ENCODE measurements at places on chromosomes 3 and 15. TPM values are rescaled to one million over a fixed set of nuclear protein-coding genes. Genes with fewer than 3 reads are reported as not detected.

- no peak overlapping the region for H3K4me3 ChIP-seq
- peaks cover 6% of the 10 kb centered on the region for H3K36me3 ChIP-seq
- no peak for DNase-seq
- 0 out of 2 replicates have a peak overlapping the region, but pooled peaks have one; percentile 10 for H3K27ac ChIP-seq
- H3K27me3 ChIP-seq, result no peaks in the 10 kb centered on the region
Measured at GRCh38 chr15:35495080-35495479, 50.9 kb downstream of the DPH6 start.

TGFBR2 gene
- 9.6 TPM for total RNA-seq

GRCh38 chr3:100002599-100003350 is 111.5 kb downstream of the FILIP1L start:
- no peak for DNase-seq
- no peaks in the 10 kb centered on the region for H3K36me3 ChIP-seq
- peaks cover 35% of the 10 kb centered on the region for H3K4me1 ChIP-seq
- H3K4me3 ChIP-seq, result no peak overlapping the region

GOLGA8M gene
- total RNA-seq, result 0.39 TPM

DNA sequence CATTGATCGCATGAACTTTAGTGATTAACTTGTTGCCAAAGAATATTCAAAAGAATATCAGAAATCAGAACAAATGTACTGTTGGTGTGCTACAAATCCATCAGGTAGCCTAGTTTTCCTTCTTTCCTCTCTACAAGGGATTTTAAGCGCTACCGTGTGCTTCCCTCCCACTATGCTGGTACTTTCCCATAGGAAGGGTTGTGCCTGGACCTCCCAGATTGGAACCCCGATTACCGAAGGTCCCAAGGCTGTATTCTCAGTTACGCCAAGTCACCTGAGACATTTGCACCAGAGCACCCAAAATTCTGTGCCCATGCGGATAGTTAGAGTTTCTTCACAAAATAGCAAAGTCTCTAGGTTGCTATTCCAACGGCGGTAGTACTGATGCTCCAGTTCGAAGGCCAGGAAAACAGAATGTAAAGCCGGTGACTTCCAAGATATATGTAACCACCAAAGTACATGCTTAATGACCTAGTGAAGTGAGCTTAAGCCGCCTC is 23.4 kb upstream of the GATM start:
- peak overlapping the region; percentile 68 for H3K27ac ChIP-seq
- H3K4me3 ChIP-seq, result peak overlapping the region; percentile 95
- DNase-seq, result no peak
- peaks cover 11% of the 10 kb centered on the region for H3K36me3 ChIP-seq
- H3K4me1 ChIP-seq, result peaks cover 18% of the 10 kb centered on the region

DNA sequence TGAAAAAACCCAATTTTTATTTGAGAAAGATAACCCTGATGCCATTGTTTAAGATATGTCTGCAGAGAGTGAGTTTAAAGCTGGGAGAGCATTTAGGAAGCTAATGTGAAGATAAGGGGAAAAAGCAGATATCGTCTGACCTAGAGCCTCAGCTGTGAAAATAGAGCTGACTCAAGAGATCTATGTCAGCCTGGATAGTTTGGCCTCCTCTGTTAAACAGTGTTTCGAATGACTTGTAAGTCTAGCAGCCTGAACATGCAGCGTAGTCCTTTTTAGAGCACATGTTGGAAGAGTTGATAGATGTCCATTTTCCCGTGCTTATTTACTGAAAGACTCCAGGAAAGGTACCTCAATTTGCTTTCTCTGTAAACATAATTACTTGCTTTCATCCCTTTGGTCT is 48.1 kb downstream of the ALCAM start:
- H3K4me3 ChIP-seq, result no peak overlapping the region
- no peaks in the 10 kb centered on the region for H3K36me3 ChIP-seq
- H3K27me3 ChIP-seq, result no peaks in the 10 kb centered on the region
- no peak overlapping the region for H3K27ac ChIP-seq
- no peak for DNase-seq
- H3K4me1 ChIP-seq, result 0 out of 2 replicates have a peak, but pooled peaks cover 5% of the 10 kb centered on the region

GRCh38 chr3:197718891-197719290 is 17.8 kb downstream of the RUBCN start:
- no peak overlapping the region for H3K4me3 ChIP-seq
- H3K36me3 ChIP-seq, result peaks cover 32% of the 10 kb centered on the region
- H3K27me3 ChIP-seq, result no peaks in the 10 kb centered on the region
- no peaks in the 10 kb centered on the region for H3K4me1 ChIP-seq
- no peak overlapping the region for H3K27ac ChIP-seq
- no peak for DNase-seq

FES gene
- total RNA-seq, result 9.7 TPM

- H3K27ac ChIP-seq, result no peak overlapping the region
- DNase-seq, result no peak
- H3K4me1 ChIP-seq, result peaks cover 21% of the 10 kb centered on the region
- H3K36me3 ChIP-seq, result no peaks in the 10 kb centered on the region
- no peaks in the 10 kb centered on the region for H3K27me3 ChIP-seq
- no peak overlapping the region for H3K4me3 ChIP-seq
Measured at GRCh38 chr3:100105501-100105900, 8.8 kb downstream of the FILIP1L start.

- DNase-seq, result no peak
- H3K27me3 ChIP-seq, result peaks cover 4% of the 10 kb centered on the region
- H3K27ac ChIP-seq, result no peak overlapping the region
- no peak overlapping the region for H3K4me3 ChIP-seq
- peaks cover 6% of the 10 kb centered on the region for H3K36me3 ChIP-seq
Measured at GRCh38 chr3:94431876-94432570, 369.2 kb downstream of the NSUN3 start.

GRCh38 chr3:99548674-99549073 is 89.7 kb upstream of the COL8A1 start:
- no peak for DNase-seq
- no peaks in the 10 kb centered on the region for H3K4me1 ChIP-seq
- H3K27me3 ChIP-seq, result no peaks in the 10 kb centered on the region
- no peaks in the 10 kb centered on the region for H3K36me3 ChIP-seq
- H3K27ac ChIP-seq, result no peak overlapping the region

GRAMD2A gene
- 1.9 TPM for total RNA-seq

BCL2A1 gene
- total RNA-seq, result 0.25 TPM

DNA sequence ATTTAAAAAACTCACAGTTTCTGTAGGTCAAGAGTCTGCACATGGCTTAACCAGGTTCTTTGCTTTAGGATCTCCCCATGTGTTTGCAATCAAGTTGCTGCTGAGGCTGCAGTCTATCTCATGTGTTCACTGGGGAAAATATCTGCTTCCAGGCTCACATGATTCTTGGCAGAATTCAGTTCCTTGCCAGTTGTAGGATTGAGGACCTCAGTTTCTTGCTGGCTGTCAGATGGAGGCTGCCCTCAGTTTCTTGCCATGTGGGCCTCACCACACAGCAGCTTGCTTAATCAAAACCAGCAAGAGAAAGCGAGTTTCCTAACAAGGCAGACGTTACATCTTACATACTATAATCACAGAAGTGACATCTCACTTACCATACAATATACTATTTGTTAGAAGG is 10.0 kb upstream of the TBC1D5 start:
- no peaks in the 10 kb centered on the region for H3K4me1 ChIP-seq
- H3K36me3 ChIP-seq, result no peaks in the 10 kb centered on the region
- no peaks in the 10 kb centered on the region for H3K27me3 ChIP-seq
- H3K27ac ChIP-seq, result no peak overlapping the region
- no peak for DNase-seq

DNA sequence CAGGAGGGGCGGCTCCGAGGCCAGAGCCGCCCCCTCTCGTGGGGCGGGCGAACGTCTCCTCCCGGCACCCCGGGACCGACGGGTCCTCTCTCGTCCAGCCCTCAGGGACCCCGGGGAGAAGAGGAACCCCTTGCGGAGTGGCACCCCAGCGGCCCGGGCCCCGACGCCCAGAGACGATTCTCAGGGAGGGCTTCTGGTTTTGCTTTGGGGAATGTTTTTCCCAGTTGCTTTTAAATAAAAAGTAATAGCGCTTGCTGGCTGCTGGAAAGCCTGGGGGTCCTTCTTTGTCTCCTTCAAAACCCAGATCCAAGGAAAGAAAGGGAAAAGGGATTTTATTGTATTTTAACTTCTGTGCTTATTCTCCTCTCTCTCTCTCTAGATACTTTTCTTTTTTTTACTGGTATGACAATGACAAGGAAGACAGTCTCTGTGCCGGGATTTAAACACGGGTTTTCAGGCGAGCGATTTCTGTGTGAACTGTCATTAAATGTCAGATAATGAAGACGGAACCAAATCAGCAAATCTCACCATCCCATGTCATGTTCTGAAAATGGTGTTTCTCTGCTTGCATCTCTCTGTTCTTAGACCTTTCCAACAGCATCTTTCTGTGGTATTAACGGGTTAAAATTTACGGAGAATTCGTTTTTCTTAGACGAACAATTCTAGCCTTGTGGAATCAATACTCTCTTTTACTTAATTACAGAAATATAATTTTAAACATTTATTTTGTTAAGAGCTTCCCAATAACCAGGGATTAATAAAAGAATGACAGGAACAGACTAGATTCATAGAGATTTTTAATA is 530 bp upstream of the PCOLCE2 start:
- no peaks in the 10 kb centered on the region for H3K36me3 ChIP-seq
- H3K27me3 ChIP-seq, result peaks cover 21% of the 10 kb centered on the region
- H3K4me3 ChIP-seq, result peak overlapping the region; percentile 78

GRCh38 chr3:966341-966740 is 126.5 kb upstream of the CNTN6 start:
- no peak for DNase-seq
- peaks cover 8% of the 10 kb centered on the region for H3K27me3 ChIP-seq
- H3K27ac ChIP-seq, result no peak overlapping the region
- H3K36me3 ChIP-seq, result peaks cover 79% of the 10 kb centered on the region

DNA sequence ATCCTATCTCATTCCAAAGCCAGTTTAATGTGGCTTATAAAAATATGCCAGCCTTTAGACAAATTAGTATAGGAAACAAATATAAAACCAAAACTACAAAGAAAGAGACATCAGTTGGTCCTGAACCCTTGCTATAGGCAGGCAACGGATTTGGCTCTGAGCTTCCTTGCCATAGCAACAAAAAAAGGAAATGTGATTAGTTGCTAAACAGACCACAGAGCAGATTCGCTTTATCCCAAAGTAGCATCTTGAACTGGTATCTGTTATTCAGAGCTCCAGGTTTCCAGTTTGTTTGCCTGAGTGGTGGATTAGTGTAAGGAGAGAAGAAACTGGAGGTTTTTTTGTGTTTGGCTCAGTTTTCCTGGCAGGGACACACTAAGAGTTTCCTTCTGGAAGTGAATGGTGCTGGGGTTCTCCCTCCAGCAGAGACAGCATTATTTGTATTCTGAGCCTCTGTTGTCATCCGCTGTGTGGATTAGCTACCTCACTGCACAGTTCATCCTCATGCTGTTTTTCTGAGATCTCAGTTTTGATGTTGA is 44.1 kb downstream of the CHST2 start:
- no peak overlapping the region for H3K27ac ChIP-seq
- H3K27me3 ChIP-seq, result no peaks in the 10 kb centered on the region
- H3K36me3 ChIP-seq, result no peaks in the 10 kb centered on the region
- DNase-seq, result no peak
- H3K4me3 ChIP-seq, result no peak overlapping the region

GRCh38 chr3:111585217-111585616 is 9.9 kb downstream of the ZBED2 start:
- no peak overlapping the region for H3K27ac ChIP-seq
- DNase-seq, result no peak
- H3K4me3 ChIP-seq, result no peak overlapping the region
- H3K4me1 ChIP-seq, result 0 out of 2 replicates have a peak, but pooled peaks cover 2% of the 10 kb centered on the region

POPDC2 gene
- 0.53 TPM for total RNA-seq

GRCh38 chr3:71271596-71271995 is 311.9 kb downstream of the FOXP1 start:
- H3K4me1 ChIP-seq, result peaks cover 8% of the 10 kb centered on the region
- no peak overlapping the region for H3K27ac ChIP-seq
- H3K27me3 ChIP-seq, result no peaks in the 10 kb centered on the region
- no peak overlapping the region for H3K4me3 ChIP-seq

GRCh38 chr15:84590406-84590805 is 10.4 kb upstream of the ZSCAN2 start:
- H3K27ac ChIP-seq, result no peak overlapping the region
- H3K4me1 ChIP-seq, result peaks cover 33% of the 10 kb centered on the region
- H3K36me3 ChIP-seq, result 0 out of 2 replicates have a peak, but pooled peaks cover 3% of the 10 kb centered on the region
- H3K4me3 ChIP-seq, result no peak overlapping the region
- DNase-seq, result no peak

GRCh38 chr15:36837246-36837645 is 257.8 kb downstream of the CDIN1 start:
- no peak overlapping the region for H3K4me3 ChIP-seq
- H3K27me3 ChIP-seq, result no peaks in the 10 kb centered on the region
- H3K36me3 ChIP-seq, result no peaks in the 10 kb centered on the region
- H3K4me1 ChIP-seq, result no peaks in the 10 kb centered on the region

MYL3 gene
- not detected for total RNA-seq

CP gene
- 1.1 TPM for total RNA-seq

DNA sequence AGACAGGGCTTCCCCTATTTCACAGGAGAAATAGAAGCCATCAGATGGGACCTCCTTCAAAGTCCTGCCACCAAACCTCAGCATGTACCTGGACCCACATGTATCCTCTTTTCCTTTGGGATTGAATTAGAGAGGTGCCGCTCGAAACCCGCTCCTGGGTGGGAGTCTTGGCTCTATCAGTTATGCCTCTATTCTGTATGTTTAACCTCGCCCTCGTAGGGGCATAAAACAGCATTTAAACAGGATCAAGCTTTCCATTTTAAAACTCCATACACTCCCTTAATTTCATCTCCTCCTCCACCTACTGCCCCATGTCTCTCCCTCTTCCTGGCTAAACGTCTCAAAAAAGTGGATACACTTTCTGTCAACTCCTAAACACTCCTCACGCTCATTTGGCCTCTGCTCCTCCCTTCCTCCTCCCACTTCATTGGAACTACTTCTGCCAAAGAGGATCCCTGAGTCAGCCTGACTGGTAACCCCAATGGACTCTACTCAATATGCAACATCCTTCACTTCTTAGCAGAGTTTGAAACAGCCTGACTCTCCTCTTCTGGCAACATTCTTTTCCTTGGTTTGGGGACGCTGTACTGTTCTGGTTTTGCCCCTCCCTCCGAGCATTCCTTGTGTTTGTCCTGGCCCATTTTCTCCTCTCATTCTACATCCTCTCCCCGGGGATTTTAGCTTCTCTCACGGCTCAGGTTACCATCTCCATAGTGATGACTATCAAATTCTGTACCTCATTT is 23.0 kb upstream of the MUC20 start:
- peak overlapping the region; percentile 69 for H3K27ac ChIP-seq
- H3K27me3 ChIP-seq, result no peaks in the 10 kb centered on the region
- peaks cover 29% of the 10 kb centered on the region for H3K4me1 ChIP-seq

- DNase-seq, result peak; percentile 70
- H3K27ac ChIP-seq, result peak within 1 kb of the TSS; percentile 97
- H3K27me3 ChIP-seq, result peaks cover 6% of the 10 kb centered on the region
- peak within 1 kb of the TSS; percentile 98 for H3K4me3 ChIP-seq
Measured at GRCh38 chr3:184361532-184361931, at the start of the genes CLCN2 and POLR2H. Gene CLCN2, minus strand, starts transcription at chr3:184361605. Its CDS starts 126 bp downstream, at chr3:184361479. Gene POLR2H, plus strand, starts transcription at chr3:184361710. Its CDS starts 1,783 bp downstream, at chr3:184363493.
